ENCODE measurements at places on chromosomes 7 and 10. TPM values are rescaled to one million over a fixed set of nuclear protein-coding genes. Genes with fewer than 3 reads are reported as not detected.

The TFEC gene
- polyA plus RNA-seq, result 55.9 TPM

The BTBD16 gene
- not detected for polyA plus RNA-seq

The COL26A1 gene
- polyA plus RNA-seq, result not detected

The WDR37 gene
- polyA plus RNA-seq, result 33.6 TPM

The PITX3 gene
- polyA plus RNA-seq, result not detected

The ANKRD1 gene
- polyA plus RNA-seq, result not detected

The TRIM73 gene
- 0.89 TPM for polyA plus RNA-seq

The VGF gene
- not detected for polyA plus RNA-seq

The LIPJ gene
- polyA plus RNA-seq, result not detected

The HGF gene
- 18.3 TPM for polyA plus RNA-seq

The ACBD7 gene
- not detected for polyA plus RNA-seq

The GPRIN2 gene
- polyA plus RNA-seq, result not detected

The AMPH gene
- polyA plus RNA-seq, result 0.22 TPM

The GHRHR gene
- polyA plus RNA-seq, result not detected

The OR2A25 gene
- not detected for polyA plus RNA-seq

The GIMAP5 gene
- polyA plus RNA-seq, result 17.1 TPM

The TUBAL3 gene
- polyA plus RNA-seq, result not detected

The PARG gene
- 7.5 TPM for polyA plus RNA-seq

The OR13A1 gene
- polyA plus RNA-seq, result 0.14 TPM

The SEMA3E gene
- not detected for polyA plus RNA-seq

The GTPBP4 gene
- 12.2 TPM for polyA plus RNA-seq

The SBDS gene
- 36.9 TPM for polyA plus RNA-seq

The VPS37D gene
- not detected for polyA plus RNA-seq

The PNPLA8 gene
- 55.5 TPM for polyA plus RNA-seq

The CPEB3 gene
- 2.1 TPM for polyA plus RNA-seq

The DNAJC30 gene
- polyA plus RNA-seq, result 5.2 TPM

The OR2AE1 gene
- not detected for polyA plus RNA-seq

The SORCS3 gene
- not detected for polyA plus RNA-seq

The JAKMIP3 gene
- polyA plus RNA-seq, result not detected

The RBP3 gene
- not detected for polyA plus RNA-seq

The TSPAN33 gene
- 2.9 TPM for polyA plus RNA-seq
